ENCODE measurements at places on chromosomes 6 and 20.

GRCh38 chr6:113137426-113137825 is 719.7 kb upstream of the MARCKS start:
- H3K4me3 ChIP-seq, result no peak overlapping the region
- H3K27ac ChIP-seq, result no peak overlapping the region
- no peaks in the 10 kb centered on the region for H3K27me3 ChIP-seq
- H3K4me1 ChIP-seq, result no peaks in the 10 kb centered on the region
- no peak for DNase-seq

DNA sequence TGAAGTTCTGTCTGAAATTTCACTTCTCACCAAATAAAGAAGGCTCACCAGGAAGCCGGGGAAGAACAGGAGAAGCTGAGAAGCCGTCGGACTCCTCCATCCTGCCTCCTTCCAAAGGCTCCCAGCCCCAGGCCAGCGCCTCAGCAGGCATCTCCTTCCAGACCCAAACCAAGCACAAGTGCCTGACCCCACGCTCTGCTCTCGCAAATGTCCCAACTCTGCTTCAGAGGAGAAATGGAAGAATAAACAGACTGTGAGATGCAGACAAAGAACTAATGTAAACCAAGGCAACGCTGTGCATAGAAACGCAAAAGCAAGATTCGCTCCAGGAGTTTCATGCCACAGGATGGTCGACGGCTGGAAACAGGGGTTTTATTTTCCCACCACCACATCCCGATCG is 100.3 kb upstream of the EXOC2 start:
- no peak for DNase-seq
- no peak overlapping the region for H3K4me3 ChIP-seq
- H3K27me3 ChIP-seq, result no peaks in the 10 kb centered on the region
- H3K4me1 ChIP-seq, result no peaks in the 10 kb centered on the region
- H3K27ac ChIP-seq, result no peak overlapping the region

DNA sequence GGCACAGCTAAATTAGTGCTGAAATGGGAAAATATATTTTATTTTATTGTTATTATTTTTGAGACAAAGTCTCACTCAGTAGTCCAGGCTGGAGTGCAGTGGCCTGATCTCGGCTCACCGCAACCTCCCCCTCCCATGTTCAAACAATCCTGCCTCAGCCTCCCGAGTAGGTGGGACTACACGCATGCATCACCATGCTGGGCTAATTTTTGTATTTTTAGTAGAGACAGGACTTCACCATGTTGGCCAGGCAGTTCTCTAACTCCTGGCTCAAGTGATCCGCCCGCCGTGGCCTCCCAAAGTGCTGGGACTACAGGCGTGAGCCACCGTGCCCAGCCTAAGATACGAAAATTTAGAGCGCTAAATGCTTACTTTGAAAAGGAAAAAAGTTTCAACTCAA is 4.8 kb downstream of the RAB23 start:
- H3K27ac ChIP-seq, result no peak overlapping the region
- DNase-seq, result no peak
- no peaks in the 10 kb centered on the region for H3K27me3 ChIP-seq
- H3K4me1 ChIP-seq, result no peaks in the 10 kb centered on the region
- no peaks in the 10 kb centered on the region for H3K36me3 ChIP-seq

- peaks cover 5% of the 10 kb centered on the region for H3K27me3 ChIP-seq
- no peak overlapping the region for H3K27ac ChIP-seq
- peak overlapping the region; percentile 78 for H3K4me3 ChIP-seq
- H3K36me3 ChIP-seq, result no peaks in the 10 kb centered on the region
- DNase-seq, result no peak
Measured at GRCh38 chr6:166626177-166627032, 646 bp downstream of the RPS6KA2 start.

- no peak overlapping the region for H3K4me3 ChIP-seq
- no peak overlapping the region for H3K27ac ChIP-seq
- H3K4me1 ChIP-seq, result peaks cover 3% of the 10 kb centered on the region
- no peak for DNase-seq
- H3K27me3 ChIP-seq, result no peaks in the 10 kb centered on the region
Measured at GRCh38 chr6:4294636-4295035, 159.3 kb upstream of the ECI2 start.

DNA sequence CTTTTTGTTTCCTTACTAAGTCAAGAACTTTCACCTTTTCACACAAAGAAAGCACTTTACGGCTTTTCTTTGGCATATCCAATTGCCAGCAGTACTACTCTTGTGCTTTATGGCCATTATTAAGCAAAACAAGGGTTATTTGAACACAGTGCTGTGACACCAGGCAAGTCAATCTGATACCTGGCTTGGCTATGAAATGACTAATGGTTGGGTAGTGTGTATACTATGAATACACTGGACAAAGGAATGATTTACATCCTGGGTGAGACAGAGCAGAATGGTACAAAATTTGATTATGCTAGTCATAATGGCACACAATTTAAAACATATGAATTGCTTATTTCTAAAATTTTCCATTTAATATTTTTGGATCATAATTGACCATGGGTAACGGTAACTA is 22.1 kb upstream of the ADGRF1 start:
- no peaks in the 10 kb centered on the region for H3K36me3 ChIP-seq
- H3K27ac ChIP-seq, result no peak overlapping the region
- DNase-seq, result no peak
- H3K4me1 ChIP-seq, result no peaks in the 10 kb centered on the region
- no peaks in the 10 kb centered on the region for H3K27me3 ChIP-seq

GRCh38 chr20:59813126-59813947 is 120.1 kb downstream of the SYCP2 start:
- no peaks in the 10 kb centered on the region for H3K27me3 ChIP-seq
- no peak overlapping the region for H3K27ac ChIP-seq
- no peak for DNase-seq
- H3K36me3 ChIP-seq, result no peaks in the 10 kb centered on the region
- H3K4me3 ChIP-seq, result no peak overlapping the region

GRCh38 chr20:48717680-48718223 is 110.0 kb downstream of the PREX1 start:
- H3K27me3 ChIP-seq, result no peaks in the 10 kb centered on the region
- H3K27ac ChIP-seq, result no peak overlapping the region
- DNase-seq, result no peak
- no peaks in the 10 kb centered on the region for H3K36me3 ChIP-seq
- H3K4me1 ChIP-seq, result no peaks in the 10 kb centered on the region

DNA sequence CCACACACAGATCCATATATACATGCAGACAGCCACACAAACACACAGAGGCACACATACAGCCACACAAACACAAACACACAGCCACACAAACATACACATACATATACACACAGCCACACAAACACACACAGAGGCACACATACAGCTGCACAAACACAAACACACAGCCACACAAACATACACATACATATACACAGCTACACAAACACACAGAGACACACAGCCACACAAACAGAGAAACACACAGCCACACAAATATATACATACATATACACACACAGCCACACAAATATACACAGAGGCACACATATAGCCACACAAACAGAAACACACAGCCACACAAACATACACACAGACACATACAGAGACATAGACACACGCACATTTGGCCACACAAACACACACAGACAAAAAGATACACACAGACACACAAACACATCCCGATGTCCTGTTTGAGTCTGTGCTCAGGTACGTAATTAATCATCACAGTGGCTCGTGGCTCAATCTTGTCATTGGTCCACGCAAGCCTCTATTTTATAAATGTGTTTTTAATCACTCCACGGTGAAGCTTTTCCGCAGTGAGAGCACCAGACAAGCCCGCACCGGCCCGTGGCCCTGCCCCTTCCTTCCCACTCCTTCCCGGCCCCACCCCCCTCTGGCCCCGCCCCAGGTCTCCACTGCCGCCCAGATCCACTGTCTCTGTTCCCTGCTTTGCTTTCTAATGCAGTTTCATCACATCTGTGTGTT is 135.3 kb downstream of the CDH4 start:
- H3K27me3 ChIP-seq, result no peaks in the 10 kb centered on the region
- no peaks in the 10 kb centered on the region for H3K36me3 ChIP-seq
- H3K27ac ChIP-seq, result no peak overlapping the region

GRCh38 chr6:3805448-3806123 is 43.6 kb upstream of the FAM50B start:
- H3K27ac ChIP-seq, result no peak overlapping the region
- DNase-seq, result no peak
- no peaks in the 10 kb centered on the region for H3K36me3 ChIP-seq
- H3K27me3 ChIP-seq, result no peaks in the 10 kb centered on the region

GRCh38 chr6:143261899-143262436 is 188.5 kb downstream of the ADAT2 start:
- H3K27me3 ChIP-seq, result no peaks in the 10 kb centered on the region
- H3K4me3 ChIP-seq, result no peak overlapping the region

DNA sequence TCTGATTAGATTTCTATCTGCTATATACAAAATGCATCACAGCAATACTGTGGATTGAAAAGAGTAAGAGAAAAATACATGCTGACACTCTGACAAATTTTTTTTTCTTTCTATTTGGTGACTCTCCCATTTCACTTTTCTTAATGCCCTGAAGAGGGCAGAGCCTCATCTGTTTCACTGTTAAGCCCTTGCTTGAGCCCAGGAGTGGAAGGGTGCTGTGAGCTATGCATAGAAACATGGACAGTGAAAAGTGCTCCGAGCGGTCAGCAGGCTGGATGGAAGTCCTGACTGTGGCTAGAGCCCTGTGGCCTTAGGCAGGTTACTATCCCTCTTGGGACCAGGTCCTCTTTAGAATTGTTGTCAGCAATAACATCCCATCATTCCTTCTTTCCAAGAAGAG is 17.4 kb upstream of the CSE1L start:
- no peak for DNase-seq
- H3K4me1 ChIP-seq, result no peaks in the 10 kb centered on the region
- peaks cover 10% of the 10 kb centered on the region for H3K36me3 ChIP-seq
- H3K4me3 ChIP-seq, result no peak overlapping the region

- no peaks in the 10 kb centered on the region for H3K36me3 ChIP-seq
- no peak overlapping the region for H3K4me3 ChIP-seq
- no peaks in the 10 kb centered on the region for H3K4me1 ChIP-seq
- no peaks in the 10 kb centered on the region for H3K27me3 ChIP-seq
- DNase-seq, result no peak
- no peak overlapping the region for H3K27ac ChIP-seq
Measured at GRCh38 chr6:36067374-36068011, 39.9 kb downstream of the MAPK14 start.

DNA sequence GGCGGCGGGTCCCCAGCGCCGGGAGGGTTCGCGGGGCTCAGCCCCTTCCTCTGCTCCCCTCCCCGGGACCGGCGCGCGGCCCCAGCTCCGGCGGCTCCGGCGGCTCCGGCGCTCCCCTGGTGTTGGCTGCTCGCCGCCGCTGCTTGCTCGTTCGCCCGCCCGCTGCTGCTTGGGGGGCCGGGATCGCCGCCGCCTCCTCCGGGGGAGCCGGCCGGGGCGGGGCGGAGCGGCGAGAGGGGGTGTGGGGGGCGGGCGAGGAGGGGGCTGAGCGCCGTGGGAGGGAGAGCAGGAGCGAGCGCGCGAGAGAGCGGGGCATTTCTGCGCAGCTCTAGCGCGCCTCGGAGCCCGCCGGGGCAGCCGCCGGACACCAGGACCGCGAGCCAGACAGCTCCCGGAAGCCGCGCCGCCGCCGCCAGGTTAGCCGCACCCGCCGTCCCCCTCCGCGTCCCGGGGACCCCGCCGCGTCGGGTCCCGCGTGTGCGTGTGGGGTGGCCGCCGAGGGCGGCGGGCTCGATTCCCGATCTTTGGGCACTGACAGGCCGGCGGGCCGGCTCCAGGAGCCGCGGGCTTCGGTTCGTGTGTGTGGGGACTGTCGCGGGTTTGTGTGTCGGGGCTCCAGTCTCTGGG is 62.0 kb upstream of the EPB41L1 start:
- peaks cover 8% of the 10 kb centered on the region for H3K4me1 ChIP-seq
- H3K27ac ChIP-seq, result no peak overlapping the region
- DNase-seq, result no peak
- H3K4me3 ChIP-seq, result peak overlapping the region; percentile 39
- no peaks in the 10 kb centered on the region for H3K36me3 ChIP-seq

DNA sequence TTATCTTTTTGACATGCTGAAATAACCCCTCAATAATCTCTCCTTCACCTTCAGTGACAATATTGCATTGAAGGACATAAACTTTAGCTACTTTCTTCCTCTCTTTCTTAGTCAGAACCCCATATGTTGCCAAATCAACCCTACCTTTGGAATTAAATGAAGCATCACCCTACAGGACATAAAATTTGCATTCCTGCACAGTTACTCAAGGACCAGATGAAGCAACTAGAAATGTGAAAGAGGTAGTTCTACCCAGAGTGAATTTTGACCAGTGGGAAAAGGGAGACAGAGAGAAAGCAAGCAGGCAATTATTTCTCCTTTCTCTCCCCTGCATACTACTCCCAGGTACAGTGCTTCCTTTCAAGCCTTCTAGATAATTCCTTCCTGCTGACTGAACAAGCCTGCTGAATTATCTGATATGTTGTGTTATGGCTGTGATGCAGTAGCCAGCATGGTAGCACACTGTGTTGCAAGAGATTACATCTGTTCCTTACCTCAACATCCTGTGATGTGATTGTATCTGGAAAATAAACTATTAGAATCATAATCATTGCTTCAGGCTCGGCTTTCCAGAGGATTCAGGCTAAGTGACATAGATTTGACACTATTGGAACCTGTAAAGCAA is 16.6 kb downstream of the TENT5A start:
- no peak for DNase-seq
- H3K4me1 ChIP-seq, result no peaks in the 10 kb centered on the region
- H3K27me3 ChIP-seq, result no peaks in the 10 kb centered on the region
- H3K4me3 ChIP-seq, result no peak overlapping the region

- DNase-seq, result no peak
- H3K27ac ChIP-seq, result no peak overlapping the region
- H3K4me1 ChIP-seq, result no peaks in the 10 kb centered on the region
- no peaks in the 10 kb centered on the region for H3K36me3 ChIP-seq
- peaks cover 18% of the 10 kb centered on the region for H3K27me3 ChIP-seq
Measured at GRCh38 chr6:139398658-139399057, 24.2 kb upstream of the CITED2 start.

- no peak for DNase-seq
- no peaks in the 10 kb centered on the region for H3K36me3 ChIP-seq
- peaks cover 2% of the 10 kb centered on the region for H3K4me1 ChIP-seq
- H3K4me3 ChIP-seq, result no peak overlapping the region
Measured at GRCh38 chr6:34301408-34301807, 52.6 kb upstream of the SMIM29 start.

DNA sequence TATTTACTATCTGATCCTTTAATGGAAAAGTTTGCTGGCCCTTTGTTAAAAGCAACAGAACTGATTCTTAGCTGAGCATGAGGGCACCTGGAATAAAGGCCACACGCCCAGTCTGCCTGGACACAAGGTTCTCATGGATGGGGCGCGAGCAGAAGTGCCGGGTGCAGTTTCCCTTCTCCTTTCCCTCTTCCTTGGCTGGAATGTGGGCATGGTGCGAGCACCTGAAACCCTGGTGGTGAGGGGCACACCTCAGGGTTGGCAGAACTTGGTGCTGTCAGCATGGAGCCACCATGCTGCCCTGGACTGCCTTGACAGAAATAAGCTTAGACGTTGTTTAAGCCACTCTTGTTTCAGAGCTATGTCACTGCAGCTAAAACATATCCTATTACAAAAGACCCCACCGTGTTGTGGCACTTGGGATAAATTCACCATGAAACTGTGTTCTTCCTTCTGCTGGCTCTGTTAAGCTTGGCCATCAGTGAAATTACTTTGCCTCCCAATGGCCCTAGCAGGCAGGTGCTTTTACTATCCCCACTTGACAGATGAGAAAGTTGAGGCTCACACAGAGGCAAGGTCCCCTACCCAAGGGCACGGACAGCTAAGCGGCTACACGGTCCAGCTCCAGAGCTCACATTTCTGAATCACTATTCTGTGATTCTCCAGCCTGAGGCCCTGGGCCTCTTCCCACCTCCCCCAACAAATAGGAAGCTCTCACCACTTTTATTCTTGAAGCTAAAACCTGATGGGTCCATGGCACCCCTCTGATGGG is 115.9 kb downstream of the PREX1 start:
- H3K4me1 ChIP-seq, result no peaks in the 10 kb centered on the region
- no peaks in the 10 kb centered on the region for H3K36me3 ChIP-seq
- no peak for DNase-seq
- no peak overlapping the region for H3K4me3 ChIP-seq
- no peaks in the 10 kb centered on the region for H3K27me3 ChIP-seq
